ENCODE measurements at places on chromosomes 5 and 9.

- DNase-seq = no peak
Measured at GRCh38 chr5:131218392-131218791, 45.5 kb upstream of the CDC42SE2 start.

DNA sequence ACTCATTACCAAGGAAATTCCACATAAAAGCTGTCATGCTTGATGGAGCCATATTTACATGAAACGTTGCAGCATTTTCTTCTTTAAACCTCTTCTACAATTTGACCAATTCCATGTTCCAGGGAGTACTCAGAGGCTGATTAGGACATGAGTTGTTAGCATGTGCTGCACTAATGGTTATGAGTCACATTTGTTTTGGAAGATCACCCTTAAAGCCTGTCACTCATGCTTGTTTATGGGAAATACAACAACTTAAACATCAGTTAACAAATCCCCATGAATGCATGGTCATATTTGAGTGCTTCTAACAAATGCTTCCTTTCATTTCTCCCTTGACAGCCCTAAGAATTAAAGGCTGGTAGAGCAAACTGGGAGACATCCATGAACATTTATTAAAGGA is 156.1 kb downstream of the GHR start:
- DNase-seq = no peak

GRCh38 chr5:58963361-58963760 is 380.5 kb downstream of the RAB3C start:
- DNase-seq = no peak

DNA sequence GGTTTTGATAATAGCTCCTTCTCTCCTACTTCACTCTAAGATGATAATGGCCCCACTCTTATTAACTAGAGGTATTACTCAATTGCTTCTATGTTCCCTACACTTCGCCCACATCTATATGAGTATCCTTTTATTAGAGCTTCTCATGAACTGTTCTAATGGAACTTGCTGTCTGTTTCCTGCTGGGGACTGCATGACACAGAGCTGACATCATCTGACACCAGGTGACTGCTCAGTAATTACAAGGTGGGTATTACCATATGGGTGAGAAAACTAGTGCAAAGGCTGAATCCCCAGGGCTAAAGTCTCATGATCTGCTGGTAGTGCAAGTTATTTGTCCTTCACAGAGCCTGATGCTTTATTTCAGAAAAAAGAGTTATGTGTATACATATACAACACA is 146.2 kb upstream of the PLCXD3 start:
- no peak for DNase-seq

DNA sequence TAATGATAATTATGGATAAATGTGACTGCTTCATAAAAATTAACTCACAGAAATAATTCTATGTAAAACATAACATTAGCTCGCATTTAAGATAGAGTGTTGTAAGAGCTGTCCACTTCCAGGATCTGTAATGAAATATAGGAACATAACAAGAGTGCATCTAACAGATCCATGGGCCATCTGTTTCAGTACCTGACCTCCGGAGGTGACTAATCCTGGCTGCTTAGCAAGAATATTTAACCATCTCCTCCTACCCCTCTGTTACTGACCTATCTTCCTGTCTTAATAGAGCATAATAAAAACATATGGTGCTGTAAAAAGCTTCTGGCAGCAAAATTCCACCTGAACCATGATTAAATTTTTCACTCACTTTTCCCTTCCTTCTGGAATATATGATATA is 7.1 kb downstream of the PLCXD3 start:
- no peak for DNase-seq

DNA sequence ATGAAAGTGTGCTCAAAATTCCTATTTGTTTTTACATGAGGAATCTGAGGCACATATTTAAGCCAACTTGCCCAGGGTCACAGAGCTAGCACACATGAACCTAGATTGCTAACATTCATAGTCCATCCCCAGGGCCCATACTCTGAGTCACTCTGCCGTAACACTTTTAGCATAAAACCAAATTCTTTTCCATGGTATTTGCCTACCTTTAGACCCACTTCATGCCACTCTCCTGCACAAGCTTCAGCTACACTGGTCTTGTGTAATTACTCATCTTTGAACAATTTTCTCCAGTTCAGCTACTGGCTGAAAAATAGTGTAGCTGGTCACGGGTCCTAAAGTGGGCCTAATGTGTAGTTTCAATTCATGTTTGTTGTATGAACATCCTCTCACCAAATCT is 200.7 kb downstream of the SLC12A2 start:
- no peak for DNase-seq

- DNase-seq = no peak
Measured at GRCh38 chr5:113387844-113388243, 46.9 kb downstream of the TSSK1B start.

DNA sequence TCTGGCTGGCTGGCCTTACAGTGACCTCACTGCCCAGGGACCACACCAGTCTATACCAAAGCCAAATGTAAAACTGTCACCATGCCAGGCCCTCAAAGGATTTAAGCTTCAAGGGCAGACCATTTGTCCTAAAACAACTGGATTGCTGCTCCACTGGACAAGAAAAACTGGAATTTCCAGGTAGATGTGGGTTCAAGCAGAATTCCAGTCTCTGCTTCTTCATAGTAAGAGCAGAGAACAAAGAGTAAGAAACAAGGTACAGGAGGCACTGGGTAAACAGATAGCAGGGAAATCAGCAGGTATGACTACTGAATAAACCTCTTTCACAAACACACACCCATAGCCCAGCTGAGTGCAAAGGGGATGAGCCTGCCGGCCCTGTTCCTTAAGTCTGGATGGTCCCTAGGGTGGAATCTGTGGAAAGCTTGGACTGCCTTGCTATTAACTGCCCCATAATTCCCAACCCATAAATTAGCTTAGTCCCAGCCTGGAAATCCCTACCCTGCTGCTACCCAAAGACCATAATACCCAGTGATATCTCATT is 5.5 kb downstream of the B4GALT1 start:
- DNase-seq = no peak

- no peak for DNase-seq
Measured at GRCh38 chr5:142749321-142749720, 20.9 kb upstream of the ARHGAP26 start.

GRCh38 chr9:88270413-88270812 is 117.8 kb upstream of the SPIN1 start:
- no peak for DNase-seq

GRCh38 chr9:74653410-74654080 is 156.4 kb downstream of the RORB start:
- DNase-seq = no peak

DNA sequence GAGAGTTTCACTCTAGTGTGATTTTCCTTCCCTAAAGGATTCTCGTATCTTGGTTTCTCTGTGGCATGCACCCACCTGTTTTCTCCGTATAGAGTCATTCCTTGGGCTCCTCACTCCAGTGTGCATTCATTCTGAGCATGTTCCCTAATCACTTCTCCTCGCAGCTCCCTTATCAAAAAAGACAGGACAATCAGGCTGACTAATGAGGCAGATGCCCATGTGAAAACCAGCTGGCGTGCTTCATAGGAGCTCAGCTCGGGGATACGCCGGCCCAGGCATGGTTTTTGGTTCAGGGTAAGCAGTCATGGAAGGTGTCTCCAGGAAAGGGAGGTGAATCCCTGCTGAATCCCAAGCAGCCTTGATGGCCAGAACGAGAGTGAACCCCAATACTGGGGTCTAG is 41.2 kb upstream of the INSYN2B start:
- DNase-seq = no peak

DNA sequence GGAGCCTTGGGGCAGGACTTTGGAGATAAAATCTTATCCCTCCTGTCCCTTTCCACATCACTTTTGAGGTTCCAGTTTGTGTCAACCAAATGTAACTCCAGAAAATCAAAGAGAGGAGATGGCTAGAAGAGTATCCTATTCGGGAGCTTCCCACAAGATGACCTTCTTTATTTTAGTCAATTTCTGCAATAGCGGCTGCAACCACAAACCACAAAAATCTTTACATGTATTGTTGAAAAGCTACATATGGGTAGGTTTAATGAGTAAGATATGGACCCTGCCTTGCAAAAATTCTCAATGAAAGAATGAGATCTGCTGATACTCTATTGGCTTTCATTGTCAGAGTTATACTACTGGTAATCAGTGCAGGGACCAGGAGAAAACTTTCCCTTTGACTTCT is 92.2 kb upstream of the MAMDC2 start:
- DNase-seq = no peak

GRCh38 chr5:116492776-116493175 is 81.8 kb downstream of the SEMA6A start:
- no peak for DNase-seq

DNA sequence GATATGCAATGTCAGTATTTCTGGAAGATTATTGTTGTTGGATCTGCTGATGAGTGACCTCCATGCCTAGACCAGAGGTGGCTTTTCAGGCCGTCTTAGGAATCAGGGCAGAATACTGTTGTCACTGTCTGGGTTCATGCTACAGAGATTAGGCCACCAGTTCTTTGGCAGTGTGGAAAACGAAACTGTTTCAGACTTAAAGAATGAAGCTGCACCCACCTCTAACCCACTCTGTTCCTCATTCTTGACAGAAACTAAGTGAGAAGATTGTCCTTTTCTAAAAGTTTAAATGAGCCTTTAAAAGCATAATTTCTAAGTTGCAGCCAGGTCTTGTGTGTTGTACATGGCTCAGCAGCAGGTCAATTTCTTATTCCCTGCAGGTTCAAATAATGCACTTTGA is 444.3 kb downstream of the ENC1 start:
- DNase-seq = no peak

GRCh38 chr9:131799177-131799823 is 59.4 kb upstream of the RAPGEF1 start:
- no peak for DNase-seq

GRCh38 chr5:96655506-96655905 is 6.7 kb upstream of the CAST start:
- no peak for DNase-seq

- no peak for DNase-seq
Measured at GRCh38 chr9:126438741-126439401, 112.2 kb downstream of the MVB12B start.

- no peak for DNase-seq
Measured at GRCh38 chr9:76595645-76596044, 136.7 kb downstream of the GCNT1 start.

DNA sequence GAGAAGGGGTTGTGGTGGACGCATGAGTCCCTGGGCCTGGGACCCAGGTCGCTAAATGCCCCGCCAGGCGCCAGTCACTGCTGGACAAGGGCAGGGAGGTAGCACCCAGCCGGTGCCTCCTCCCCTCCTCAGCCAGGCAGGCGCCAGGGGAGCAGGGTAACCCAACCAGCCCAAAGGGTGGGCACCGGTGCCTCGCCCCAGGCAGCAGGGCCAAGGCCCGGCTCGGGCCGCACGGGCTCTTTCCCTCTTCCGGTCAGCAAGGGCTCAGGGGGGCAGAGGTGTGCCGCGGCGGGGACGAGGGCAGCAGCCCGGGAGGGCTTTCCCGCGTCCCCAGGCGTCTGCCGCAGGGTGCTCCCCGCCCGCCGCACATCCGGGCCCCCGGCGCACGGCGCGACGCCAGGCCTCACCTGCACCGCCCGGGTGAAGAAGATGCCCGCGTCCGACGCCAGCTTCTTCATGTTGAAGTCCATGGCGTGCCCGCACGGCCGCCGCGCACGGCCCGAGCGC is 393 bp downstream of the SH3GLB2 start:
- DNase-seq = no peak

- no peak for DNase-seq
Measured at GRCh38 chr5:154198611-154199230, 8.2 kb downstream of the GALNT10 start.

DNA sequence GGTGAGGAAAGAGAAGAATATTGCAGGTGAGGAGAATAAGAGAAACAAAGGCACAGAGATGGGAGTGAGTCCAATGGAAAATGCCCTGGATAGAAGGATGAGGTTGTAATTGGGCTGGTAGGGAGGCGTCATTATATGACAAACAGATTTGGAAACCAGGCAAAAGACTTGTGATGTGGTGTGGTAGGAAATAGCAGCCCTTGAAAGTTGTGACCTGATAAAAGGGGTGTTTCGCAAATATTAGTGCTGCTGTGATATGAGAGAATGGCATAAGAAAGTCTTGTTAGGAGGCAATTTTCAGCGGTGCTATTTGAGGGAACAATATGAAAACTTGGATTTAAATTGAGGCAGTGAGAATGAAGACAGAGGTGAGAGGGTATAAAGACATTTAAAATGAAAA is 217.5 kb upstream of the ACTBL2 start:
- DNase-seq = no peak

DNA sequence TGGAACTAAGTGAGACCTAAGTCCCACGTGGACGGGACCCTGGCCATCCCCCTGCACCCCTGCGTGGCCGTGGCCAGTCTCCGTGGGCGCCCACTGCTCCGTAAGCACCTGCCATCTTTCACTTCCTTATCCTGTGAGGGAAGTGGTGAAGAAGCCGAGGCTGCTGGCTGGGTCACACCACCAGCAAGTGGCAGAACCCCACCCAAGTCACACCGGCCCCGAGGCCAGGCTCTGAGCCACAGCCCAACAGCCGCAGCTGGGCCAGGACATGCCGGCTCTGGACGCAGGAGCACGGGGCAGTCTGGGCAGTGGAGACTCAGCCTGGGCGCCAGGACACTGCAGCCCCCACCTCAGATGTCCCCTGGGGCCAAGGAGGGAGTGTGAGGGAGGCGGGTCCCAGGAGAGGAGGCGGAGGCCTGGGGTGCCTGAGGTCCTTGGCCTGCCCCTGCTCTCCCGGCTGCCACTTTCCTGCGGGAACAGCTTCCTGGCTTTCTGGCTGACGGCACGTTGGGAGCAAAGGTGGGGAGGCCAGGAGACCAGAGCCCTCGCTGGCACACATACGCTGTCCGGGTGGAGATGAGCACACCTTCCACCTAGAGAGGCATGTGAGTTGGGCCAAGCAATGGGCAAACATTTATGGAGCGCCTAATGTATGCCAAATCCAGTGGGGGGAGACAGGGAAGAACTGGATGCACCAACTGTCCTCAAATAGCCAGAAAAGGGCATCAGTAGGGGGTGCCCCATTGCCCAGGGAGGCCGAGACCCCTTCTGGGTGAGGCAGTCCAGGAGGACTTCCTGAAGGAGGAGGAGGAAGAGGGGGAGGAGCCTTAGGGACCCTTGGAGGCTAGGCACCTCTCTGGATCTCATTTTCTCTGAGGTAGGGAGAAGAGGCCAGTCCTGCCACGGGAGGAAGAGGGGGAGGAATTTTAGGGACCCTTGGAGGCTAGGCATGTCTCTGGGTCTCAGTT is 43.9 kb upstream of the EGFL7 start:
- DNase-seq = no peak

DNA sequence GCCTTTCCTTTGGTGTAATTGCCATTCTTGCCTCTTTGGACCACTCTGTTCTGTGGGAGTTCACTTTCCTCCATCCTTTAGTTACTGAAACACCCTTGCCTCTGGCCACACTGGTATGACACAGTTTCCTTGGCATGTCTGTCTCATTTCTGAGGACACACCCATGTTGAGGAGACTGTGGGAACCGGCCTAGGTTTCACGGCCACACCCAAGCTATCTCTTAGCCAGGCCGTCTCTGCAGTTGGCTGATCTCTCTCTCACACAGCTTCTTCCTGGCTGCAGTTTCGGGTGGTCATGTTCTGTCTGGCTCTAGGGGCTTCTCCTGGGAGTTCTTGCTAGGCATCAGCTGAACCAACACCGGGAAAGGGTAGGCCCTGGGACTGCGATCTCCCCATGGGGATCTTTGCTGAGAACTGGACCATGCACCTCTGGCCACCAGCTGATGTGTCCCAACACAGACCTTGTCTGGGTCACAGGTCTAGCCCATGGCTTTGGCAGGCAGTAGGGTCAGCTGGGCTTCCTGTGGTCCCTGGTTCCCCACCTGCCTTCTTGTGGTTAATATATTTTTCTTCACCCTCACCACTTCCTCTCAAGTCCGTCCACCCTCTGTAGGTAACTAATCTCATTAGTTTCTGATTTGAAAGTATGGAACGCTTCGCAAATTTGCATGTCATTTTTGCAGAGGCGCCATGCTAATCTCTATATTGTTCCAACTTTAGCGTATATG is 24.9 kb downstream of the ARHGEF37 start:
- DNase-seq = no peak
